ENCODE measurements at places on chromosomes 7 and 10.

- DNase-seq = no peak
Measured at GRCh38 chr7:29587195-29587808, 23.7 kb downstream of the PRR15 start.

GRCh38 chr7:117435475-117436043 lies 8.3 kb upstream of the ASZ1 start:
- DNase-seq = no peak

DNA sequence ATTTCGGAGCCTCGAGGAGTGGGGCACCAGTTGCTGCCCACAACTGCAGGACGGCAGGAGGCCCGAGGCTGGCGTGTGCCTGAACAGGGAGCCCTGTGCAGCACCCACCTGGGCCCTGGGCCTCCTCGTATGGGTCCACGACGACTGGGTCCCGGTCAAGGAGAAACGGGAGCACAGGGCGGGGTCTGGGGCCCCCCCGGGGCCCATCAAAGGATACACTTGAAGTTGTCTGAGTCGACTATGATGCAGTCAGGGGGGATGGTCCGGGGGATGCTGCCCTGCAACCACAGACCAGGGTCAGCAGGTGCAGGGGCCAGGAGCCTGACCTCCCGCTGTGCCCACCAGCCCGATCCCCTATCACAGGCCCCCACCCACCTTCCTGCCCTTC lies 28.5 kb upstream of the NKX6-2 start:
- no peak for DNase-seq

DNA sequence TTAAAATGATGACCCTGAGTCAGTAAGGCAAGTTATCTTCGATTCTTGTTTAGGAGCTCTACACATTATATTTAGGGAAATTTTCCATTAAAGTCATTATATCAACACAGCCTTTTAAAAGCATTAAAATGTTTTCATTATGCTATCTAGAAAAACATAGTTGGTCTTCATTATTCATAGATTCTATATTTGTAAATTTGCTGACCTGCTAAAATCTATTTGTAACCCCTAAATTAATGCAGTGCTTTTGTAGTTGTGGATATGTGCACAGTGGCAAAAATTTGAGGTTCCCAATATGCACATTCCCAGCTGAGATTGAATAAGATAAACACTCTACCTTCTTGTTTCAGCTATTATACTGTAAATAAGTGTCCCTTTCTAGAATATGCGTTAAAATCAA lies 81.1 kb downstream of the KIF20B start:
- no peak for DNase-seq

DNA sequence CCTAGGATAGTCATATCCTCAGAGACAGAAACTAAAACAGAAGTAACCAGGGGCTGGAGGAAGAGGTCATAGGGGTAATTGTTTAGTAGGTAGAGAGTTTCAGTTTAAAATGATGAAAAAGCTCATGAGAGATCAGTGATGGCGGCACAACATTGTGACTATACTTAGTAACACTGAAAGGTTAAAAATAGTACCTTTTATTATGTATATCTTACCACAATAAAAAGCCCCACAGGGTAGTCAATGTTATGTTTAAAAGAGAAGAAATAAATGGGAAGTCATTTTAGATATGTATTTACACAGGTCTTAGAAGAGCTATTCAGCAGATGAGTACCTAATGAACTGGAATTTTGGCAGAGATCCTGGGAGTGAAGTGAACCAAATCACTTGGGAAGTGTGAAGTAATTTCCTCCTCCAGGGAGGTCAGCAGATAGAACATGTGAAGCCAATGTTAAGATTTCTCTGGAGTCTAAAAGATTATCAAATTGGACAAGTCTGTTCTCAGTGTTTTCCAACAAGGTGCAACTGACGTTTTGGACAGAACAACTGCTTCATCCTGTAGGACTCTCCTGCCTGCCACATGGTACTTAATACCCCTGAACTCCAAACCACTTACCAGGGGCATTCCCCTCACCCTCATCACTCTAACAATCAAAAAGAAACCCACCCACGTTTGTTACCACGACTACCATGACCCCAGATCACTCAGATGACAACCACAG lies 6.4 kb downstream of the CDCA7L start:
- DNase-seq = peak; percentile 23

- no peak for DNase-seq
Measured at GRCh38 chr7:132395361-132395760, 180.9 kb downstream of the PLXNA4 start.

- no peak for DNase-seq
Measured at GRCh38 chr7:154743206-154743605, 259.7 kb downstream of the PAXIP1 start.

DNA sequence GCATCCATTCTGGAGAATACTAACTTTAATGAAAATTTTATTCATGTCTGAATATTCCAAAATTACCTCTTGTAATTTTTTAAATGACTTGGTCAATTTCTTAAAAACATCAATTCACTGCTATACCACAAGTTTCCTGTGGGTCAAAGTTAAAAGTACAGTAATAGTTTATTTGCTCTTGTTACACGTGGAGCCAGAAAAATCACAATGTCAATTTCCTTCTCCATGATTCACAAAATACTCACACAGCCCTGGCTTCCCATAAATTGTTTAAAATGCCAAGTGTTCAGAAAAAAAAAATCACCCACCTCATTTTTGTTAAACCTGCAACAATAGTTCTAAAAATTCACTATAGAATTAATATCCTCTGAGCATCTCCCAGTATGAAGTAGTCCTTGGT lies 139.5 kb upstream of the GRM3 start:
- DNase-seq = no peak

- peak; percentile 87 for DNase-seq
Measured at GRCh38 chr10:11823122-11823988, at the start of gene PROSER2. Gene PROSER2, plus strand, starts transcription at chr10:11823356. Its CDS starts 28,722 bp downstream, at chr10:11852078.

DNA sequence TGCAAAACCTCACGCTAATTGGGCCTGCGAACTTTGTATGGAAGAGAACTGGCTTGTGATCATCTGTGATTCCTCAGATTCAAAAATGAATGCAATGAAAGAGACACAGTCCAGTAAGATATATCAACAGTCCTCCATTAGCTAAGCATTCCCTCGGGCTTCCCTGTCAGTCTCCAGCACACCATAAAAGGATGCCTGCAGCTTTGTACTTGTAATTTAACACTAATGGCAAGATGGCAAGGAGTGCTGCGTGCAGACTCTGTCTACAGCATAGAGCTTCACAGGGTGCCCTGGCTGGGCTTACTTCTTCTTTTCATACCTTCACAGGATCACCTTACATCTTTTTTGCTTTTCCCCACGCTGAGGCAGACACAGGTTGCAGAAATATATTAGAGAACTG lies 200.0 kb downstream of the GFRA1 start:
- DNase-seq = no peak

DNA sequence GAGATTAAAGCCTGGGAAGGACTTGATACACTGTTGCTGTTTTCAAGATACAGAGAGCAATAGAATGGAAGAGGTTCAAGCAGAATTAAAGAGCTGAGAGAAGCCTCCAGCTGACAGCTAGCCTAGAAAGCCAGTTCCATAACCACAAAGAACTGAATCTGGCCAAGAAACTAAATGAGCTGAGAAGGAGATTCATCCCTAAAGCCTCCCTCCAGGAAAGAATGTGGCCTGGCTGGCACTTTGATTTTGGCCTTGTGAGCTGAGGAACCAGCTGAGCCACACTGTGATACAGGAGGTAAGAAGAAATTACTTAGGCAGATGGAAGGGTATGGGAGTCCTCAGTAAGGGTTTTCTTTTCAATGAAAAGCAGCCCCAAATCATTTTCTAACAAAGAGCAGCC lies 324.1 kb downstream of the PHF14 start:
- no peak for DNase-seq

GRCh38 chr7:148394582-148394981 lies 196.0 kb upstream of the C7orf33 start:
- DNase-seq = no peak

GRCh38 chr7:76281706-76282343 lies 20.6 kb upstream of the HSPB1 start:
- DNase-seq = no peak

DNA sequence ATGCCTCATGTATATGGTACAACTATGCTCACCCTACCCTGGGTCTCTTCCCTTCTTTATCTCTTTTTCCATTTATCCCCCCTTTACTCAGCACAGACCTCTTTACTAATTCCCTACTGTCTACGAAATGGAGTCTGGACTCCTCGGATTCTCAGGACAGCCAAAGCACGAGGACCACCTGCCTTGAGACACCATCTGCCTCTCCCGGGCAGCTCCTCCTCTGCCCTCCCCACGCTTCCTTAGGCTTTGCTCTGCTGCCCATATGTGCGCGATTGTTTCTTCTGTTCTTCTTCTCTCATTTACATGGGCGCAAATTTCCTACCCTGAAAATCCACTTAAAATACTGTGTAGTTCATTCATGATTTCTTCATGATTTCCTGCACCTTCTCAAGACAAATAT lies 62.7 kb upstream of the STK17A start:
- no peak for DNase-seq

DNA sequence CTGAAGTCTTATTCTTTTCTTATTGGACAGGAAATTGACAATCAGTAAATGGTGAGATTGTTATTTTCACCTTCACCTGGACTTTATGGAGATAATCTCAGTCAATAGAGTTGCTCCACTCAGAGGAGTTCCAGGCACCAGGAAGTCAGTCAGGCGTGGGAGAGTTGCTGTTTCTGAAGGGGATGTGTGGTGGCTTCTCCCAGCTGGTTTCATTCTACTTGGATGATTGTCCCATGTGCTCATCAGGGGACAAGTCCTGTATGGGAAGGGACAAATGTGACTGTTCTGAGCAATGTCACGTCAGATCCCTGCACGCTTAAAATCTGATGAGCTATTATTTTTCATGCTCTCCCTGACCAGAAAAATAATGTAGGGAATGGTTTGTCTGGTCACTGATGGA lies 222.5 kb upstream of the PITRM1 start:
- DNase-seq = no peak

- DNase-seq = no peak
Measured at GRCh38 chr10:118807512-118808305, 52.9 kb upstream of the CACUL1 start.

DNA sequence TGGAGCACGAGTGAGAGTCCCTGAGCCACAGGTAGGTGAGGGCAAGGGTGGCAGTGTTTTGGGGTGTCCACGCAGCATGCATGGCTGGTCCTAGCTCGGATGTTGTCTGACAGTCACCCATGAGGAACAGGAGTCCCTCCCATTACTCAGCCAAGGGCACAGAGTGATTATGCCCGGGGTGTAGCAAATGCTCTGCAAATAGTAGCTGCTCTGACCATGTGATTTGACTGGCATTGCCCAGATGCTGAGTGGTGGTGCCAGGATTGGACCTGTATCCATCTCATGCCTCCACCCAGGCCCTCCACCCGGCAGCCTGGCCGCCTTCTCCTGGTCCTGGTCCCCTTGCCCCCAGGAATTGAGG lies 150.8 kb downstream of the GRK5 start:
- DNase-seq = no peak

DNA sequence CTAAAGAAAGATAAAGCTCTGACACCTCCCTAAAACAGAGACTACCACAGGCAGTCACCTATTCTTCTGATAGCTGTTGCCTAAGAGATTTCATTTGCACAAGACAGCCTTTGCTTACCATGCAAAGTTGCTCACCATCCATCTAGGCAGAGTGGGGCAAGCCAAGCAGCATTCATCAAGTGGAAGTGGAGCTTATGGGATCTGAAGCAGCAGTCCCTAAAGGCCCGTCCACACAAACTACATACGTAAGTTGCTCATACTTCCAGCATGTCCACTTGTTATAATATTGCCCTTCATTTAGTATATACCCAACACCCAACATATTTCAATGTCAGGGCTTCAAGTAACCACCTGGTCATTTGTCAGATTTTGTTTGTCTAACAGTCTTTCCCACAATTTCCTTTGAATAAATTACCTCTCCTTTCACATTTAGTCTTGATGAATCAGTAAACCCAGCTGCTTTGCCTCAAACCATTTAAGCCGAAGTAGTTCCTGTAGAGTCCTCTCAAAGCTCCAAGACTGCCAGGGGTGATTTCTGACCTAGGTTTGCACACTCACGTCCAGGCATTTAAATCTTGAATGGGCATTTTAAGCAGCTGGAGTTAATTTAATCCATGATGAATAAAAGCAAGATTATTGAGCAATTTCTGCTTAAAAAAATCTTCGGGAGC lies 67.9 kb downstream of the ATAD1 start:
- peak; percentile 12 for DNase-seq

GRCh38 chr7:82015751-82016150 lies 245.9 kb upstream of the HGF start:
- DNase-seq = no peak

DNA sequence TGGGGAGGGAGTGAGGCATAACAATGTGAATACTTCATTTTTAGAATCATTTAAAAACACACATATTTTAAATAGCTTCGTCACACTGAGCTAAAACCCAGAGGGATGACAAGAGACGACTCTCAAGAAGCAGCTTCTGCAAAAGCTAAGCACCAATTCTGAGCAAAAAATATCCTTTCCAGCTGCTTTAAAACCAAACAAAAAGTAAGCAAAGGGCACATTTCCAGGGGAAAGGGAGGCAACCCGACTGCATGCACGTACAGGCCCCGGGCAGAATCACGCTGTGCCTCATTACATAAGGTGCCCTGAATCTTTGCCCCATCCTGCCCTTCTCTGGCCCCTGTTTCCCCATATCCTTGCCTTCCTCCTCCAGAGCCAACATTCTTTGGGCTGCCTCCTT lies 78.4 kb downstream of the DGKI start:
- no peak for DNase-seq

DNA sequence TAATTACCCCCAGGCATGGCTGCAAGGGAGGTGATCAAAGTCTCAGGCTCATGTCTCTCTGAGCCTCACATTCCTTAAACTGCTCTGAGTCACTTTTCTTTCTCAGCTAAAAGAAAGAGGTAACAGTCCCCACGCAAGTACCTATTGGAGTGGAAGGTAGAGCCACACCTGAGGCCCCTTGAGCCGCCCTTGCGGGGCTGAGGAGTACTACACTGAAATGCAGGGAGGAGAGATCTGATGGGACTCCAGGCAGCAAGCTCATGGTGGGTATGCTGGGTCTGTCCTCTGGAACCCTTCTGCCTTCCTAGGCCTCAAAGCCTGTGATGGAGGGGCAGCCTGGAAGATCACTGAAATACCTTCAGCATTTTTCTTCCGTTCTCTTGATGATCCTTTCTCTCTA lies 960.0 kb downstream of the DNAJB9 start:
- DNase-seq = no peak

GRCh38 chr7:80087771-80088170 lies 46.9 kb upstream of the GNAI1 start:
- no peak for DNase-seq

- no peak for DNase-seq
Measured at GRCh38 chr7:101466871-101467270, 104.2 kb downstream of the COL26A1 start.

DNA sequence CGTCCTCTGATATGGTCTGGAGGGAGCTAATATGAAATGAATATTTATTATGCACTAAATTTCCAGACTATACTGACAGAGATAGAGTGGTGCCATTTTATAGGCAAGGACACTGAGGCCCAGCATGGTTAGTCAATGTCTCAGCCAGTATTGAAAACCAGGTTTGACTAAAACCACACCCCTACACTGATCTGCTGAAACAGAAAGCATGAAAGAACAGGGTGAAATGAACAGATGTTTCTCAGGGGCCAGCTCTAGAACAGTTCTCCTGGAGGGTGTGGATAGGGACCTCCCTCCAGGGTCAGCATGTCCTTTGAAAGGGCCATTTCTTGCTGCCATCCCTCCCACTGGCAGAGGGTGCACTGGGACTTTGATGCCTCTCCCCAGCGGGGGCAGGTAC lies 700.5 kb downstream of the GRID1 start:
- DNase-seq = no peak

- no peak for DNase-seq
Measured at GRCh38 chr7:138776166-138776833, 21.5 kb upstream of the TMEM213 start.

Measured in common myeloid progenitor, CD34-positive (primary cell).